NCI-H1930 (cell line): ENCODE measurements at places on chromosomes 5 and 9.

DNA sequence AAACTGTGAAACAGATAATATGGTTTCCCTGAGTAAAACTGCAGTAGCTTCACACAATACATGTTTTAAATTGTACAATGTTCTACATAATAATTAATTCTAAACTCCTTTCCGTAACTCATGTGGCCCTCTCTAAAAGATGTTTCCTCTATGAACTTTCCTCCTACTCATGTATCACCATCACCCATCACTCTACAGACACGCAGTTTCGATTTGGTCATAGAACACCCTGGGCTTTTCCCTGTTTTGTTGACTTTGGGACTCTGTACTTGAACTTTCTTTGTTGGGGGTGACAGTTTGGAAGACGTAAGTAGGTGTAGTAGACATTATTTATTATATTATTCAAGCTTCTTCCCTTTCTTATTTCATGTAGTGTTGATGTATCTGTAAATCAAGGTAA, 44.1 kb upstream of the GABRA6 start:
- no peak for DNase-seq

DNA sequence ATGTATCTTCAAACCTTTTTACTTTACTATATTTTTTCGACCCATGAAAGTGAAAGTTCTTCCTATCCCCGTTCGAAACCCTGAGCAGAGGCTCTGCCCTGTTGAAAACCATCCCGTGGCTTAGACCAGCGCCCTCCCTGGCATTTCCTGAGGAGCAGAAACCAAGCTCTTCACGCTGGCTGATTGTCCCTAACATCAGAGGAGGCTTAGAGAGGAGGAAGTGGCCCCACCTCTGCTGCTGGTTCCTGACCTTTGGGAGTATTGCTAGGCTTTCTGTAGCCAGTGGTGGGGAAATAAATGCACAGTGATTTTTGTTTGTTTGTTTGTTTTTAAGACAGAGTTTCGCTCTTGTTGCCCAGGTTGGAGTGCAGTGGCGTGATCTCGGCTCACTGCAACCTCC, 4.2 kb upstream of the PTGES start:
- no peak for DNase-seq

- DNase-seq: no peak
Measured at GRCh38 chr5:5542654-5543053, 120.2 kb downstream of the ICE1 start.

DNA sequence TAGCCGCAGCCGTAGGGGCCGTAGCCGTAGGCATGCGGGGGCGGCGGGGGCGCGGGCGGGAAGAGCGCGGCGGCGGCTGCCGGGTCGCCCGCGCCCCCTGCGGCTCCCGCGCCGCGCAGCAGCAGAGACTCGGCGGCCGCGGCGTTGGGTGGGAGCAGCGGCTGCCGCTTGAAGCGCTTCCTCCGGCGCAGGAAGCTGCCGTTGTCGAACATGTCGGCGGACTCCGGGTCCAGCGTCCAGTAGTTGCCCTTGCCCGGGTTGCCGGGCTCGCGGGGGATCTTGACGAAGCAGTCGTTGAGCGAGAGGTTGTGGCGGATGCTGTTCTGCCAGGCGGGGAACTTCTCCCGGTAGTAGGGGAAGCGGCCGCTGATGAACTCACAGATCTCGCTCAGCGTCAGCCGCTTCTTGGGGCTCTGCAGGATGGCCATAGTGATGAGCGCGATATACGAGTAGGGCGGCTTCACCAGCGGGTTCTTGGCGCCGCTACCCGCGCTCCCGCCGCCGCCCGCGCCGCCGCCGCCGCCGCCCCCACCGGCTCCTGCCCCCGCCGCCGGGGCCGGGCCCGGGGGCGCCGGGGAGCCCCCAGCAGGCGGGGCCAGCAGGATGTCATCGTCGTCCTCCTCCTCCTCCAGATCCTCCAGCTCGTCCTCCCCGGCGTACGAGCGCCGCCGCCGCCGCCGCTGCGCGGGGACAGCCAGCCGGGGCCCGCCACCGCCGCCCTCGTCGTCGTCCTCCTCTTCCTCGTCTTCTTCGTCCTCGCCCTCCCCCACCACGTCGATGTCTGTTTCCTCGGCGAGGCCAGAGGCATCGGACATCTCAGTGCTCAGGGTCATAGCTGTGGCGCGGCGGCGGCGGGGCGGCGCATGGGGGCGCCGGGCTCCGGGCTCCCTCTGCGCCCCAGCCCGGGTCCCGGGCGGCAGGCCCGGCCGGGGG, 781 bp downstream of the FOXD1 start:
- peak; percentile 59 for DNase-seq

DNA sequence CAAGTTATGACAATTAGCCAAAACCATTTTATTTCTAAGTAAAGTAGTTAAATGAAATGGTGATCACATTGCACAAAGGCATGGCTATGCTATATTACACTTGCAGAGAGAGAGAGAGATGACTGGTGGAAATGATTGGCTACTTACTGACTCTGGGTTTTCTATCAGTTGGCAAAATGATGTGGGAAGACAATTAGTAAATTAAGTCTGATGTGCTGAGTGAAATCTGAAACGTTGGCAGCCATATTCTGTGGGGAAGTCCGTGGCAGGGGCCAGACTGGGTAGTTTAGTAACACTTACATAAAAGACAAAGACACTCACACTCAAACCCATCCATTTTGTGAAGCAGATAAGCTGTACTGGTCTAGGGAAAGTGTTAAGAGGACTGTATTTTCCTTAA, 61.6 kb downstream of the ANXA1 start:
- no peak for DNase-seq

DNA sequence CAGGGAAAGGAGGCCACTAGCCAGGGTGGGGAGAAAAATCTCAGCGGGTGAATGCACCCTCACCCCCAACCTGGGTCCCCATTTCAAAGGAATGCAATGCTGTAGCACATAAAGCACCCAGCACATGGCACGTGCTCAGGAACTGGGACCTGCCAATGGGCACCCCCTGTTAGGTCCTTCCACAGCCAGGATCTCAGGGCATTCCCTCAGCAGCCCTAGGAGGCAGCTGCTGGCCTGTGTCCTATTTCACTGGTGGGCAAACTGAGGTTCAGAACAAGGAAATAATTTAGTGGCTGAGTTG, 8.8 kb downstream of the DNM1 start:
- no peak for DNase-seq
